ENCODE measurements at places on chromosomes 13 and 19.

- DNase-seq: no peak
Observed at GRCh38 chr13:113183450-113184129, 24.9 kb downstream of the PCID2 start.

GRCh38 chr19:49894879-49895565 lies 1.7 kb downstream of the IL4I1 start:
- peak; percentile 55 for DNase-seq

DNA sequence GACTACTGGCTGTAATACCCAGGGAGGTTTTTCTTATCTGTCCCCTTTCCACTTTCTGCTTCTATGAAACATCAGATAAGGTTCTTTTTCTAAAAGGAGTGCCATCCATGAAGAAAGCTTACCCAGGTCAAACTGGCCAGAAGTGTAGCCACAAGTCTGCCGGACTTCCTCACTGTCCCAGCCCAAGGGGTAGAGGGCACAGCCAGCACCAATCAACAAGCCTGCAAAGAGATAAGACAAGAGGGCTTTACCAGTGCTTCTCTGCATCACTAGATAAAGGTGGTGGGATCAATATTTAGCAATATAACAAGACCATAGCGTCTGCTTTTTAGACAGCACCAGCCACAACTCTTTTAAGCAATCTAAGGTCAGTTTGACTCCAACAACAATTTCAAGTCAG lies 224.7 kb downstream of the LHFPL6 start:
- no peak for DNase-seq

GRCh38 chr19:29507081-29507860 lies 18.5 kb upstream of the VSTM2B start:
- DNase-seq: no peak

DNA sequence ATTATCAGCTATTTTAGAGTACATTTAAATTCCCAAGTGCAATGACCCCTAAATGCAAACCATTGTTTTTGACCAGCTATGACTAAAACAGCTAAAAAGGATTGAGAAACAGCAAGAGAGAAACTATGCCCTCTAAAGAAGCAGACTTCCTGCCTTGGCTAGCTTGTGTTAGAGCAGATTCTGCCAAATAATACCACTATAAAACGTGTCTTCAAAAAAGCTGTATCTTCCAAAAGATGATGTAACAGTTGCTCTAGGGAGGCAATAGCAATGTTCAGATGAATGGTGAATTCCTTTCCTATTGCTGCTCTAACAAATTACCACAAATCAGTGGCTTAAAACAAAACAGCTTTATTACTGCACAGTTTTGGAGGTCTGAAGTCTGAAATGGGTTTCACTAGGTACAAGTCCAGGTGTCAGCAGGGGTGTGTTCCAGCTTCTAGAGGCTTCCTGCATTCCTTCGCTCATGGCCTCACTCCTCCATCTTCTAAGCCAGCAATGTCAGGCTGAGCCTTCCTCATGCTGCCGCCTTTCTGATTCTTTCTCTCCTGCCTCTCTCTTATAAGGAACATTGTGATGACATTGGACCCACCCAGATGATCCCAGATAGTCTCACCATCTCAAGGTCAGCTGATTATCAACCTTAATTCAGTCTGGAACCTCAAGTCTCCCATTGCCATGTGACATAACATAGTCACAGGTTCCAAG lies 84.5 kb downstream of the LRRC63 start:
- DNase-seq: no peak

DNA sequence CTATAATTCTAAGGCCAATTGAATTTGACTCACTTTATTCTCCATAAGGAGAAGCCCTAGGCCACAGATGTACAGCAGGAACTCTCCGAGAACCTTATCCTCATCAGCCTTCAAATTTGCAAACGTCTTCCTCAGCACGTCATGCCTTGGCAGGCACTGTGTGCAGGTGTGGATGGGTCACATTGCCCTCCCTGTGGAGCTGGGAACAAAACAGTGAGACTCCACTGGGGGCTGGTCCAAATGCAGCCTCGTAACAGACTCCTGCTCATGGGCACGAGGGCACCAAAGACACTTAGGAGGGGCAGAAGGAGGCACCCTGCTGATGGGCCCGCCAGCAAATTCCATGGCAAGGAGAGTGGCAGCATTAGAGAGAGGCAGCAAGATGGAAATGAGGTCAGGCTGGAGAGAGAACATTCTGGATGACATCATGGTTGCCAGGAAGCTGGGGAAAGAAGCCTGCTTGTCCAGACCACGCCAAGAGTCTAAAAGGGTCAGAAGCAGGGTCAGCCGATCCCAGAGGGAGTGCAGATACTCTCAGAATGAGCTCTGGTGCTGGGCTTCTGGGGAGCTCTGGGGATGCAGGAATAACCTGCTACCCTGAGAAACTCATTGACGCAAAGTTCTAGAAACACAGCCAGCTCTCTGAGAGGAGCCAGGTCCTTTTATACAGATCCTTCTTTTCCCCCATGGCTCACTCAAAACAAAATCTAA lies 242.2 kb downstream of the B3GLCT start:
- no peak for DNase-seq

DNA sequence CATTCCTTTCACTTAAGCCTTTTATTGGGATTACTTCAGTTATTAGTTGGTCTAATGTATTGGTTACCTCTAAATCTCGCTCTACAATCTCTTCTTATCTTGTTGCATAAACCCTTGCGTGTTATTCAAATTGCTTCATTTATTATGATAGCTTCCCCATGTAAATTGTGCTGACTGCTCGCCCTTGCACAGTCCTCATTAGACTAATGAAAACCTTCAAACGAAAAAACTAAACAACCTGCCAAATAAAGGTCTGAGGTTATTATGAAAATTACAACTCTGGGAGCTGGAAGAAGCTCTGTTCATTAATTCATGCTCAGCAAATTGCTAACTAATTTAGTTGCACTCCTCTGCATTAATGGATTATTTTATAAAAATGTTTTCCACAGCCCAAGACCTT lies 320.1 kb downstream of the DACH1 start:
- DNase-seq: no peak

DNA sequence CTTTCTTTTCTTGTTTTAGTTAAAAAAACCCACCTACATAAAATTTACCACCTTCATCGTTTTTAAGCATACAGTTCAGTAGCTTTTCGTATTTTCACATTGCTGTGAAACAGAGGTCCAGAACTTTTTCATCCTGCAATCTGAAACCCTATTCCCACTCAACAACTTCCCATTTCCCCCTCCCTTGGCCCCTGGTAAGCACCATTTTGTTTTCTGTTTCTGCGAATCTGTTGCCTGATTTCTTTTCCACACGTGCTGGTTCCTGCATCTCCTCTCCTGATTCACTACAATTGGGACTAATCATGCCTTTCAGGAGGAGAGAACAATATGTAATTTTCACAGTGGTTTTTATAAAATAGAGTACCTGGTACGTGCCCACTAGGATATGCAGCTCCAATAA lies 149.2 kb upstream of the RNF113B start:
- DNase-seq: no peak

DNA sequence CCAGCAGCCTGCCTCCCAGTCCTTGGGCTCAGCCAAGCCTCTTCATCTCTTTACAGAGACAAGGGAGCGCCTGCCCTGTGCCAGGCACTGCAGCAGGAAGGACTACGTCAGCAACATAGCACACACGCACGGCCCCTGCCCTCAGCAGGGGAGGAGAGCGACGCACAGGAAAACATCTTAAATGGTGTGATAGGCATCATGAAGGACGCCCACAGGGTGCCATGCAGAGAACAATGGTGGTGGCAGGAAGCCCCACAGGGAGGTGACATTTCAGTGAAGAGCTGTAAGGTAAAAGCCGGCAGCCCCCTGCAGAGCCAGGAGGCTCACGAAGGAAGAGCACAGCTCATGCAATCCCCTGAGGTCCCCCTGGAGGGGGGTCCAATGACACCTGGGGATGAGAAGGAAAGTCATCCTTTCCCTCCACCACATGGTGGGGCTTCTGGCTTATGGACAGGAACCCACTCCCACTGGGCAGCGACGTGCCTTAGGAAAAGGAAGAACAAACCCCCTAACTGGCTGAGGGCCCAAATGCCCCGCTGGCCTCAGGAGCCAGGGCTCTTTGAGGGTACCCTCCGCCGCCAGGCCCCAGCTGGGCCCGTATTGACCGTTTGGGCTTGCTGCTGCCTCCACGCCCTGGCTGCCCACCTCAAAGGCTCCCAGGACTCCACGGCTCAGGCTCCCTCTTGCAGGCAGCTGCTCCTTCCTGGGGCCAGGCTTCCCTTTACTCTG lies 37.3 kb upstream of the C13orf42 start:
- no peak for DNase-seq

- DNase-seq: no peak
Observed at GRCh38 chr13:33355201-33355895, 69.8 kb upstream of the STARD13 start.

DNA sequence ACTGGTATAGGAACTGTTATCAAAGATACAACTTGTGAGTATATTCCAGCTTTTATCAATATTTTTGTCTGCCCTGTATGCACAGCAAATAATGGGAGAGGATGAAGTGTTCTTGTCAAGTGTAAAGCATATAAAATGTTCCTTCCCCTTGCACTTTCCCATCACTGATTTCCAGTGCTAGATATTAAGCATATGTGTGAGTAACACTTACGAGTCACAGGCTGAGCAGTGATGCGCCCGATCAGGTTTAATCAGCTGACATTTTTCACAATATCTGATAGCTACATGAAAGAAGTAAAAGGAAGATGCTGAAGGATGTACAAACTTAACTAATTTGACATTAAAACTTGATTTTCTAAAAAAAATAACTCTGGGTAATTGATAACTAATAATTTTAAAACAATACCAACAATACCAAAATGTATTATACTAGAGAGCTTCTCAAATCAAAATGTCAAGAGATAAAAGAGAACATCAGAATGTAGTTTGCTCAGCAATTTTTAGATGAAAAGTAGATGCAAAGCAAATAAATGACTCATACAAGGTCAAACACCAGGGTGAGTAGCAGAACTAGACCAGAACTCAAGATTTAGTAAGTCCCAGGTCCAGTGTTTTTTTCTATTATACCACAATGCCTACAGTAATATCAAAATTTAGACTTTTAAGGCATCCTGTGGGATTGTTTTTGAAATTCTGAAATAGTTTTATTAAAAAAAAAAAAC lies 56.4 kb downstream of the ZDHHC20 start:
- no peak for DNase-seq

- no peak for DNase-seq
Observed at GRCh38 chr19:1917146-1917545, 11.9 kb downstream of the ADAT3 start.

GRCh38 chr19:6761053-6761676 lies 6.1 kb downstream of the SH2D3A start:
- DNase-seq: no peak

DNA sequence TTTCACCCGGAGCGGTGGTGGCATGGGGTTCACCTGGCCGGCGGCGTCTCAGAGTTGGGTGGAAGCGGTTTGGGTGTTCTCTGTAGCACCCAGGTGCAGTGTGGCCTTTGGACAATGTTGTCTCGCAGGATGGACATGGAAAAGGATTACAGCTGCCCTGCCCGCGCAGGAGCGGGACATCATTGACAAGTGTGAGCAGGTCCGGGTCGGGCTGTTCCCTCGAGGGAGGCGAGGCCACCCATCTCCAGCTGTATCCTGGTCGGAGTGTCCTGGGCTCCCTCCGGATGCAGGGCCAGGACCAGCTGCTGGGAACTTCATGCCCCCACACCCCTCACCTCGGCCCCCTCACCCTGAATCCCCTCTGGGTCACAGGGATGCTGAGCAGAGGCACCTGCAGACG lies 7.8 kb upstream of the ZNF14 start:
- DNase-seq: no peak

DNA sequence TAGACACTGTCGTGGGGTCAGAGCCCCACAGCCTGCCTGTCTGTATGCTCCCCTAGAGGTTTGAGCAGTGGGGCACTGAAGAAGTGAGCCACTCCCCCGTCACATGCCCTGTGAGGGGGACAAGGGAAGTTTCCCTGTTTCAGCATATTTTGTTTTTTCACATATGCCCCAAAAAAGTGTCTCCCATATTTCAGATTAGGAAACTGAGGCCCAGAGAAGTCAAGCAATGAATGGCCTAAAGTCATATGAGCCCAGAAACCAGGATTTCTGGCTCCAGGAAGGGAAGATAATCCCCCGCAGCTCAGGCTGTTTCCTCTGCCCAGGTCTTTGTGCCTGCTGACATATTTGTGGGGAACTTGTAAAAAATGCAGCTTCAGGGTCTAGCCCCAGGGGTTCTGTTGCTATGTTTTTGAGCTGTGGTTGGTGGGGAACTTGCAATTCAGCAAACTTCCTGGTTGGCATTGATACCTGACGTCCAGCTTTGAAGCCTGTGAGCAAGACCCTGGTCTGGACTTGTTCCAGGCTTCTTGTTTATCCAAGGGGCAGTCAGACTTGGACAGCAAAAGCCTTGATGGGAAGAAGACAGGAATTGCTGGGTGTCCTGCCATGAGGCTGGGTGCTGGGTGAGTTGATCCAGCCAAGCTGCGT lies 9.5 kb downstream of the RASL11A start:
- DNase-seq: no peak

DNA sequence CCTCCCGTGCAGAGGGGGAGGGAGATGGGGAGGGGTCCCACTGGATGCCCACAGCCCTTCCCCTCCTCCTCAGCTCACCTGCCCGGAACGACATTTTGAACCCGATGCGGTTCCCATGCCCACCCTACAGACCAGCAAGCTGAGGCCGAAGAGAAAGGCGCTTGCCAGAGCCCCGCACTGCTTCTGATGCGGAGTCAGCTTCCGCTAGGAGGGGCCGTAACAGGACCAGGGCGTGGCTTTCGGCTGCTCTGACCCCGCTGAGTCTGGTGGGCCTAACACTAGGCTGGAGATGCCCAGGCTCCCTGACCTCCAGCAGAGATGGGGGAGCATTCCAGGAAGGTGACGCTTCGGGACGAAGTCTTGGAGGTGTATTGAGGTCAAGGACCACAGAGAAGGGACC lies 6.7 kb downstream of the ONECUT3 start:
- DNase-seq: no peak

- no peak for DNase-seq
Observed at GRCh38 chr19:52069653-52070052, 21.0 kb upstream of the ZNF432 start.

Measured in stimulated activated naive CD4-positive, alpha-beta T cell treated with Interleukin-2 at 50 U/mL for 16 hours (primary cell).